ENCODE measurements at places on chromosomes 16 and 17.

DNA sequence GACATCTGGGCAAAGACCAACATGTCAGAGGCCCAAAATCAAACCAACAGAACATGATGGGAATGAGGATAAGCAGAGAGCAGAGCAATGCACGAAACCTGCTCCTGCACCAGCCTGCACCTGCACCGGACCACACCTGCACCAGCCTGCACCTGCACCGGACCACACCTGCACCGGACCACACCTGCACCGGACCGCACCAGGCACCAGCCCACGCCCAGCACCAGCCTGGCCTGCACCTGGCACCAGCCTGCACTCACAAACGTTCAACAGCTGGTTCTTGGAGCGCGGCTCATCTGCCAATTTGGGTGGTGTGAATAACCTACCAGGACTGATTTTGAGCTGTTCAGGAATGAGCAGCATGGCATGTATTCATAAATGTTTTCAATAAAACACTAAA lies 18.2 kb downstream of the CEP131 start:
- DNase-seq, result no peak

- no peak for DNase-seq
These were observed 4.8 kb upstream of the PSMD3 start for GRCh38 chr17:39975801-39976200.

DNA sequence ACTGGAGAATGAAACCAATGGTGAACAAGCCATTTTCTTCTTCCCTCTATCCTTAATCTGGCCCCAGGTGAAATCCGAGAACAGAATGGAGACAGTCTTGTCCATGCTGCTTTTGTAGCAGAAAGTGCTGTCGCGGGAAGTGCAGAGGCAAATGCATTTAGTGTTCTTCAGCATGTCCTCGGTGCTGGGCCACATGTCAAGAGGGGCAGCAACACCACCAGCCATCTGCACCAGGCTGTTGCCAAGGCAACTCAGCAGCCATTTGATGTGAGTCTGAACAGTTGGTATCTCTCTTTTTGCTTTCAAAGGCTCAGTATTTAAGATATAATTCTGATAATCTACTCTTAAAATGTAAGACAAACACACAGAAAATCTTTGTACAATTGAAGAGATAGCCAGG lies 18.7 kb downstream of the UQCRC2 start:
- DNase-seq, result no peak

DNA sequence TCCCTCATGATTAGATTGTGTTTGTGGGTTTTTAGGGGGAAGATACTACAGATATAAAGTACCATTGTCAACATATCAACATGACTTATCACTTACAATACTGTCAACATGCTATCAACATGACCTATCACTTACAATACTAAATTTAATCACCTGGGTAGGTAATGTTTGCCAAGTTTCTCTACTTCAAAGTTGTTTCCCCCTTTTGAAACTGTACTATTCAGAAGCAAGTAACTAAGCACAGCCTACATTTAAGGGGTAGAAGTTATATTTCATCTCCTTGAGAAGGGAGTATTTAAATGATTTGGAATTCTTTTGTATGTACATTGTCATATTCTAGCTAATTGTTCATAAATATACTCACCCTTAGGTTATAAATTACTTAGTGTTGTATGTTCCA lies 68.7 kb downstream of the TRIM37 start:
- DNase-seq, result no peak

DNA sequence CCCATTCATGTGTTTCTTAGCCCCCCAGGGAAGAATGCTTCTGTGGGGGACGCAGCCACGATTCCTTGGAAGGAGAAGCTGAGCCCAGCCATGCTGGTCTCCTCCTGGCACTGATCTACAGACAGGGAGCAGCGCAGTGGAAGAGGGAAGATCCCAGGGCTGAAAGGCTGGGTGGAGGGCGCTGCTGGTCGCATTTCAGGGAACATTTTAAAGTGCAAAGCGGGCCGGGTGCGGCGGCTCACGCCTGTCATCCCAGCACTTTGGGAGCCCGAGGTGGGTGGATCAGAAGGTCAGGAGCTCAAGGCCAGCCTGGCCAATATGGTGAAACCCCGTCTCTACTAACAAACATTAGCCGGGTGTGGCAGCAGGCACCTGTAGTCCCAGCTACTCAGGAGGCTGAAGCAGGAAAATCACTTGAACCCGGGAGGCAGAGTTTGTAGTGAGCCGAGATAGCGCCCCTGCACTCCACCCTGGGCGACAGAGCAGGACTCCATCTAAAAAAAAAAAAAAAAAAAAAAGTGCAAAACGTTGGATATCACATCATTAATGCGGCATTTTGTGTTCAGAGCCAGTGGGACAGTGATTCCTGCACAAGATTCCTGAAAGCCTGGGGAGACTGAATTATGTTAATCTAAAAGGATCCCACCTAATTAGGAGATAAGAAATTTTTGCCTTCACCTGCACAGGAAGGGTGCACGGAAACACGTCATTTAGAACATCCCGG lies 558 bp upstream of the CHMP6 start:
- DNase-seq, result no peak

DNA sequence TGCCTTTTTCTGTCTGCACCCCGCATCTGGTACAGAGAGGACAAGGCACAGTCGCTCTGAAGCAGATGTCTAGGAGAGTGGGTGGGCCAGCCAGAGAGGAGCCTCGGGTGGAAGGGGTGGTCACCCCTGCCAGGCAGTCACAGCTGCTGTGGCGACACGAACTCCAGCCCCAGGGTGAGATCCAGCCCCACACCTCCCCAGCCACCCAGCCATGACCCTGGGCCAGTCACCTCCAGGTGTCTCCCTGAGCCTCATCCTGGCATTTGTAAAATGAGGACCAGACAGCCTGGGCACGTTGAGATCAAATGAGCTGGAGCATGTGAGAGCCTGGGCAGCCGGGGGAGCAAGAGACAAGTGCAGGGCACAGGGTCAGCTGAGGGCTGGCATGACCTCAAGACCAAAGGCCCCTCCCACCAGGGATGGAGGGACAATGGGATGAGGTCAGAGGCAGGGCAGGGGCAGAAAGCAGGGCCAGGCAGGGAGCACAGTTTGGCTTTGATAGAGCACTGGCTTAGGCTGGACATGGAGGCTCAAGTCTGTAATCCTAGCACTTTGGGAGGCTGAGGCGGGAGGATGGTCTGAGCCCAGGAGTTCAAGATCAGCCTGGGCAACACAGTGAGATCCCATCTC lies 7.7 kb downstream of the ADAM11 start:
- no peak for DNase-seq

- no peak for DNase-seq
These were observed at the start of gene HYDIN for GRCh38 chr16:71230122-71230845. TSS of gene HYDIN (minus strand) at chr16:71230722. CDS start at chr16:71186895, 43,827 bp downstream.

Measured in cerebellar nuclear complex (tissue), 1 donor.